ENCODE measurements at places on chromosomes 11 and 22.

- DNase-seq = no peak
Observed at GRCh38 chr22:49473286-49473685, 354.4 kb downstream of the BRD1 start.

- DNase-seq = no peak
Observed at GRCh38 chr11:63756919-63757761, 11.4 kb downstream of the ZFTA start.

- DNase-seq = no peak
Observed at GRCh38 chr22:41369424-41369745, 12.4 kb upstream of the TEF start.

DNA sequence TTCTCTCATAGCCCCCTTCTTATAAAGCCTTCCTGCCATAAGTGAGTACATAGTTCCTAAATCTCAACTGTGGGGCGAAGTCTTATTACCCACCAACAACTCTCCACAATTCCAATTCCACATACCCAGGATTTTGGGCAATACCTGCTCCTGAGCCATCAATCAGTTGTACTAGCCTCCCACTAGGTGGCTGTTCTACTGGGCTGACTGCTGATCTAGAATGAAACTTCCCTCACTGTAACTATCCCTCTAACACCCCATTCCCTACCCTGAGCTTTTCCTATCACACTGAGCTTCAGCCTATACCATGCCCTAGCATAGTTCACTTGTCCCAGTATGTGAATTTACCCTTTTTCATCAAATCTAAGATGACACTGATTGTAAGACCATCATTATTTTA is 52.5 kb downstream of the RRAS2 start:
- no peak for DNase-seq

GRCh38 chr11:93741882-93742226 is 382 bp downstream of the C11orf54 start:
- no peak for DNase-seq

GRCh38 chr11:11069841-11070835 is 212.3 kb upstream of the ZBED5 start:
- DNase-seq = no peak

- DNase-seq = no peak
Observed at GRCh38 chr11:47506373-47506772, 46.6 kb downstream of the CELF1 start.

GRCh38 chr11:130295657-130296056 is 19.1 kb downstream of the ZBTB44 start:
- no peak for DNase-seq

GRCh38 chr11:62905927-62906531 is 15.1 kb downstream of the CHRM1 start:
- DNase-seq = peak; percentile 88

GRCh38 chr22:20979243-20979809 is 2.8 kb upstream of the LZTR1 start:
- DNase-seq = peak; percentile 61

- no peak for DNase-seq
Observed at GRCh38 chr11:107704451-107704850, 7.4 kb downstream of the SLN start.

DNA sequence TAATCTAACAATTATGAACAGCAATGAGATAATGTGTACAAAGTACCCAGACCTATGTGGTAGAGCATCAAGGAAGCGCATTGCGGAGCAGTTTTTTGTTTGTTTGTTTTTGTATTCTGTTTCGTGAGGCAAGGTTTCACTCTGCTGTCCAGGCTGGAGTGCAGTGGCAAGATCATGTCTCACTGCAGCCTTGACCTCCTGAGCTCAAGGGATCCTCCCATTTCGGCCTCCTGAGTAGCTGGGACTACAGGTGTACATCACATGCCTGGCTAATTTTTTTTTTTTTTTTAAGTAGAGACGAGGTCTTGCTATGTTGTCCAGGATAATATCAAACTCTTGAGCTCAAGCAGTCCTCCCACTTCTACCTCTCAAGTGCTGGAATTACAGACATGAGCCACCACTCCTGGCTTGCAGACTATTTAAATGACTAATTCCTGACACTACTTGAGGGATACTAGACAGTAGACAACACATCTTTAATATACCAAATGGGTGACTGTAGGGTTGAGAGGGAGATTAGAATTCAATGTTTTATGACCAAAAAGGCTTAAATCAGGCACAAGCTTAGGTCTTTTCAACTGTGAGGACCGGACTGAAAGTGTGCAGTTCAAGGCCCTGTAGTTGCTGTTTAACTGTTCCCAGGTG is 12.7 kb downstream of the OR51B4 start:
- no peak for DNase-seq

GRCh38 chr11:117969160-117969991 is 16.8 kb upstream of the IL10RA start:
- DNase-seq = no peak

DNA sequence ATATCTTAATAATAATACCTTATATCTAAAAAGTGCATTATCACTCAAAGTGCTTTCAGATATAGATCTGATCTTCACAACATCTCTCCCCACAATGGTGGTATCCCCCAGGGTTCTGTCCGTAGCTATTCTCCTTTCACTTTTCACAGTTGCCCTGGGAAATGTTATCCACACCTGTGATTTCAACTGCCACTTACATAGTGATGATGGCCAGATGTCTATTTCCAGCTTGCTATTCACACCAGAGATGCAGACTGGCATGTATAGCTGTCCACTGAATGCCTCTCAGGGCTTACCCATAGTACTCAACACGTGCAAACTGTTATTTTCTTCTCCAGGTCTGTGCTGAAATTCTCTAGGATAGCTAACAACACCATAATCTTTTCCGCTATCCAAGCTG is 724.7 kb downstream of the DLG2 start:
- no peak for DNase-seq

Data from suppressor macrophage treated with lipopolysaccharide for 4 hours (primary cell).